ENCODE measurements at places on chromosomes 1 and 21.

DNA sequence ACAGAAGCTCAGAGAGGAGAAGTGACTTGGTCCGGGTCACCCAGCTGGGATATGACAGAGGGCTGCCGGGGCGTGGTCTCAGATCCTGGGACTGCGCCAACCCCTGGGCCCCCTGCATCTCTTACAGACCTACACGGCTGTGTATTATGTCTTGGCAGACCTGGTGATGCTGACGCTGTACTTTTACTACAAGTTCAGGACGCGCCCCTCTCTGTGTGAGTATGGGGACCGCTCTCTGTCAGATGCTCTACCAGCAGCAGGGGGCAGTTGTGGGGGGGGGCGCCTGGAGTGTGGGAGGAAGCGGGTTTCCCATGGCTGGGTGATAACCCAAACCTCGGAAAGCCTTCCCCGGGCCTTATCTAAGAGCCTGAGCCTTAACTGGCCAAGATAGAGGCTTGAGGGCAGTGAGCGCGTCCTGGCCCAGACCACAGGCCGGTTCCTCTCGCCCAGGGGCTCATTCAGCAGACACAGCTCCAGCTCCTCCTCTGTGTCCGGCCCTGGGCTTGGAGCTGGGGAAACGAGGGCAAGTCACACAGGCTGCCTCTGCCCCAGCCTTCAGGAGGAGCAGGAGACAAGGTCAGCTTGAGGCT, 13.3 kb downstream of the SLC66A1 start:
- DNase-seq: no peak

- DNase-seq: no peak
Measured at GRCh38 chr1:104098837-104099236, 349.1 kb downstream of the AMY1C start.

GRCh38 chr21:31744182-31744800, 12.4 kb upstream of the SCAF4 start:
- no peak for DNase-seq

GRCh38 chr1:245730801-245731200, 576.0 kb downstream of the KIF26B start:
- DNase-seq: no peak

DNA sequence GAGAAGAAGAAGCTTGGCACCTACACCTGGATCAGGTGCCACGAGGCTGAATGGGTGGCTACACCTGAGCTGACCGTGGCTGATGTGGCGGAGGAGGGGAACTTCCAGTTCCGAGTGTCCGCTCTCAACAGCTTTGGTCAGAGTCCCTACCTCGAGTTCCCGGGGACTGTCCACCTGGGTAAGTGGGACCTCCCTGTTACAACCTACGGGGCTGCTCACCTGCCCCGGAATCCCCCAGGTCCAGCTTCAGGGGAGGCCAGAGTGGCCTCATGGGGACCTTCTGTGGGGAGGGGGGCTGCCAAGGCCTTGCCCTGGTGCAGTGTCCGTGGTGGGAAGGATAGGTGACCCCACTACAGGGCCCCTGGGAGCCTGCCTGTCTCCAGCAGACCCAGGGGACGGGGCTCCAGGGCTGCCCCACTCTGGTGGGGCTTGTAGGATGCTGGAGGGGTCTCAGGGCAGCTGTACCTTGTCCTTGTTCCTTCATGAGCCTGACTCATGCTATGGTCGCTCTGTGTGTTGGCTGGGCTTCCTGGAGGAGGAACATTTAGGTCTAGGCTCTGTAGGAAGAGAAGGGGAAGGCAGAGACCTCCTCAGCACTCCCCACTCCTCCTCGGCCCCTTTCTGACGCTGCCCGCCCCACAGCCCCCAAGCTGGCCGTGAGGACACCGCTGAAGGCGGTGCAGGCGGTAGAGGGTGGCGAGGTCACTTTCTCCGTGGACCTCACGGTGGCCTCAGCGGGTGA, 7.2 kb downstream of the OBSCN start:
- no peak for DNase-seq

GRCh38 chr1:182185842-182186756, 124.6 kb upstream of the ZNF648 start:
- DNase-seq: no peak

DNA sequence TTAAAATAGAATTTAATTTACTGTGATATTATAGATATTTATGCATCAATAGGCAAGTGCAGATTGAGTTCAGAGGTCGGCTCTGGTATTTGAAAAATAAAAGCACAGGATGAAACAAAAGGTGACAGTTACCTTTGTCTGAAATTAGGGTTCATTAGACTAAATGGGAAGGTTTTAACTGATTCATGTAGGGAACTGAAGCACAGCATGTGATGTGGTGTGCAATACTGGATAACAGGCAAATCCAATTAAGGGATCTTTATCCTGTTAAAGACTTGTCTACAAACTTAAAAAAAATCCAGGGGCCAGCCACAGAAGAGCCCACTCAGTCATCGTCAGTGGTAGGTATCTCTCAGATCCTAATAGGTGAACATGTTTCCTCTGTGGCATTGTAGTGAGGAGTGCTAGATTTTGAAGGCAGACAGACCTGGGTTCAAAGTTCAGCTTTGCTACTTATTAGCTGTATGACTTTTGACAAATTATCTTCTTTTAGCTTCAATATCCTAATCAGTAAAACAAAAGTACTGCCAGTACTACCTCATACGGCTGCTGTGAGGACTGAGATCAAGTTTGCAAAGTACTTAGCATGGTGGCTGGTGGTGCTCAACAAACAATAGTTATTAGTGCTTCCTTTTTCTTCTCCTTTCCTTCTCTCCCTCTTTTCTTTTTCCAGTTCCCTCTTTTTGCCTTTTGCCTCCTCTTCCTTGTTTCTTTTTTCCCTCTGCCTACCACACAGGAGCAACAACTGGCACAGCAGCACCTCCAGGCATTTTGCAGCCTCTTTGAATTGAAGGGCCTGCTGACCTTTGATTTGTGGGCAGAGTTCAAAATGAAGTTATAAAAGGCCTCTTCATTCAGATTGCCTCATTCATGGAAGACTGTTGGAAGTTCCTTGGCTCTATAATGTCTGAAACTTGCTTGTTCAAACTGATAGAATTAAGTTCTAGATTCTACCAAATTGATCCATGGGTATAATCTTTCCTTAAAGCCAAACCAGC, 44.9 kb upstream of the FOXD3 start:
- DNase-seq: no peak

DNA sequence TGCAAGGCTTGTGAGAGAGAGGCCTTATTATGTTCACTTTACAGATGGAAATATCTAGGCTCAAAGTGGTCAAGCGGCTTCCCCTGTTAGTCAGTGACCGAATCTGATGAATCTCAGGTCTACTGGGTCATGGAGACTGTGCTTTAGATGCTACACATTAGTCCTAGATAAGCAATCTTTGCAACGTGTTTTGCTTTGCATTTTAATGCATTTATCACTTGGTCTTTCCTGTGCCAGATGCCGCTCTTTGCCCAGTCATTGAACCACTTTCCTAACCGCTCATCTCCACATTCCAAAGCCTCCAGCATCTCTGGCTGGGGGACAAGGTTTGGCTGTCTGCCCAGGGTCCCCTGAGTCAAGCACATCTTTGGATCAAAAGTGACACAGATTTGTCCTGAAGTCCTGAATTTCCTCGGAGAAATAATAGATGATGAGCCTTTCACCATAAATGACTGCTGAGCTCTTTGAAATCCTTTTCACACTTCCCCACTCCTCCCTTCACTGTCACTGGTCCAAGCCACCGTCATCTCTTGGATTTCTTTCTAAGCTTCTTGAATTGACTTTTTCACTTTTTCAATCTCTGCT, 96.0 kb upstream of the USP24 start:
- DNase-seq: no peak

DNA sequence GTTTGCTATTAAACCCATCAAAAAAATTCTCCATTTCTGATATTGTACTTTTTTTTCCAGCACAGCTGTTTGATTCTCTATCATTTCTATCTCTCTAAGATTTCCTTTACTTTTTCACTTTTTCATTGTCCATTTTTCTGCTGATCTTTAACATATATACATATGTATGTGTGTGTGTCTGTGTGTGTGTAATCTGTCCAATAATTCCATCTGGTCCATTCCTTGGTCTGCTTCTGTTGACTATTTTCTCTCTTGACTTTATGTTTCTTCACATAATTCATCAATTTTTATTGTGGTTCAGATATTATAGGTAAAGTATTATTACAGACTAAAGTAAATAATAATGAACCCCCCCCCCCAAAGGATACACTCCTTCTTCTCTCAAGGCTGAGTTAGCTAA, 84.2 kb downstream of the RGS7 start:
- no peak for DNase-seq
